ENCODE measurements at places on chromosomes 6 and 20.

- no peak for DNase-seq
Measured at GRCh38 chr20:17029698-17030097, 197.1 kb upstream of the PCSK2 start.

DNA sequence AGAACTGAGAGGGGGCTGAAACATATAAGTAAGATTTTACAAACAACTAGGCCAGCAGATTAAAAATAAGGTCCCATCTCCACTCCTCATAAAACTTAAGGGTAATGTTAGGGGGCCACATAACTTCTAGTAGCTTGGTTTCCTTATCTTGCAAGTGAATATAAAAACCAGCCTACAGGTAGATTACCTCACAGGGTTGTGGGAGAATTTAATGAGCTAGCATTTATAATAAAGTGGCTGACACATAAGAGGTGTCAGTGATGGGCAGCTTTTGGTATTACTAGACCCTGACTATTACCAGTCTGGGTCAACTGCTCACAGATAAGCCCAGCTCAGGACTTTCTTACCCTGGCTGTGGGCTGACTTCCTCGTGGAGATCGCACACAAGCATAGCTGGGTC lies 9.2 kb upstream of the PPP1R14C start:
- DNase-seq = no peak

- DNase-seq = no peak
Measured at GRCh38 chr6:129717277-129717676, 7.3 kb upstream of the ARHGAP18 start.

- no peak for DNase-seq
Measured at GRCh38 chr6:85866370-85866730, 223.7 kb upstream of the SYNCRIP start.

DNA sequence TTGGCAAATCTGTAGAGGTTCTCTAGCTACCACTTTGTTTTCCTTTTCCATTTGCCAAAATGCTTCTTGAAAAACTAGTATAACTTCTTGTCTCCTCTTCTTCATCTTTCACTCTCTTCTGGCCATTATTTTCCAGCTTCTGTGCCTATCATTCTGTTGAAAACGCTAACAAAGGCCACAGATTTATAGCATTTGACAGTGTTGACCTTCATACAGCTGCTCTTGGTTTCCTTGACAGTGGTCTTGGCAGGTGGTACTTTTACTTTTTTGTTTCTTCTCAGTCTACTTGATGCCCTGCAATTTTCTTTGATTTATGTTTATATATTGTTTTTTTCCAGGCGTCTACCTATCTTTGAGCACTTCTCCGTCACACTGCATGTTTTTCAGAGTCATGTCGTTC lies 23.7 kb downstream of the TRMT11 start:
- no peak for DNase-seq

GRCh38 chr20:7272512-7272911 lies 505.0 kb downstream of the BMP2 start:
- no peak for DNase-seq

DNA sequence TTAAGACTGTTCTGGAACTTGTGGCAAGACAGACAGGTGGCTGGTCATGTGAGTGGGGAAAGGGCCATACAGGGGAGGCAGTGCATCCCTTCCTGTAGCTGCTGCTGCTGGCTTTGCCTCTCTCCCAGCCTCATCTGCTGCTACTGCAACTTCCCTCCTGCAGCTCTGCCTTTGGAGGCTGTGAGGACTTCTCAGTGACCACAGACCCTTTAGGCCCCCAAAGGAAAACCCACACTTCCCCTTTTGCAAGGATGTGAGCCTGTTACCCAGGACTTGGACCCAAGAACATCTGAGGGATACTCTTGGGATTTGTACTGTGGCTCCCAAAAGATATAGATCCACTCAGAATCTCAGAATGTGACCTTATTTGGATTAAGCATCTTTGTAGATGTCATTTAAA lies 91.0 kb downstream of the TMEM170B start:
- DNase-seq = no peak

DNA sequence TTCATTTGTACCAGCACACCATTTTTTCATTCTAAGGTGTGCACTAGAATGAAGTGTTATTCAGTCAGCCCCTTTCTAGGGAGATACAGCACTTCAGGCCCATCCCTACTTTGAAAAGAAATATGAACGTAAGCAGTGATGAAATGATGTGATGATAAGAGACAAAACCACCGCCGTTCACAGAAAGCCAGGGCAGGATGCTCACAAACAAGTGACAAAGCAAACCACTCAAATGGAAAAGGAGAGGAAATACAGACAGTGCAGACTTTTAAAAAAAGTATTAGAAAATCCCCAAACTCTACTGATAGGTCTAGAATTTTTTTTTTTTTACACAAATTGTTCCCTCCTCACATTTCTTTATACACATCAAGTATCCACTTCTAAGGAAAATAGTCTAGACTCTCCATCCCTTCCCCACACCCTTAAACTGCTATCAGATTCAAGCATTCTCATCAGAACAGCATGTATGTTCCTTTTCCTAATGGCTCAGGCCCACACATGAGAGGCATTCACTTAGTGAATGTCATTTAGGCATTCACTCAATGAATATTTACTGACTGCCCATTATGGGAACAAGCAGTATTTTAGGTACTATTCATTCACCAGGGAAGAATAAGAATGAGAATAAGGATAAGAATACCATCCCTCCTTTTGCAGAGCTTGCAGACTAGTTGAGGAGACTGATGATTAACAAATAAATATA lies 243.5 kb downstream of the GMPR start:
- no peak for DNase-seq

DNA sequence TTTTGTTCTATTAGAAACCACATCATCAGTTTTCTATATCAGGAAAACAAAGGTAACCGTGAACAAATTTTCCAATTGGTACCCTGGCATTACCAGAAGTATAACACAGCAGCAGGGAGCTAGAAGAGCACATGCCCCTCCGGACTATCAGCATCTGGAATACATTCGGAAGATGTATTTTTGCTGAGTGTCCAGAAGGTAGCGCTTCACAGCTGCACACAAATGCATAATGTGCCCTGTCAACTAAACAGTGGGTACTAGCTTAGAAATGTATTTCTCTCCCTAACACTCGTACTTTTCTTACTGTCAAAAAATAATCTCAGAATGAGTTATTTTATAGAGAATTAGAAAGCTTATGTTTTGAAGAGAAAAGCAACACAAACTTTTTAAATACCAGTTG lies 77.6 kb downstream of the HUS1B start:
- DNase-seq = no peak

All from nucleus accumbens (tissue), 56 donors.